ENCODE measurements at places on chromosomes 7 and 10.

DNA sequence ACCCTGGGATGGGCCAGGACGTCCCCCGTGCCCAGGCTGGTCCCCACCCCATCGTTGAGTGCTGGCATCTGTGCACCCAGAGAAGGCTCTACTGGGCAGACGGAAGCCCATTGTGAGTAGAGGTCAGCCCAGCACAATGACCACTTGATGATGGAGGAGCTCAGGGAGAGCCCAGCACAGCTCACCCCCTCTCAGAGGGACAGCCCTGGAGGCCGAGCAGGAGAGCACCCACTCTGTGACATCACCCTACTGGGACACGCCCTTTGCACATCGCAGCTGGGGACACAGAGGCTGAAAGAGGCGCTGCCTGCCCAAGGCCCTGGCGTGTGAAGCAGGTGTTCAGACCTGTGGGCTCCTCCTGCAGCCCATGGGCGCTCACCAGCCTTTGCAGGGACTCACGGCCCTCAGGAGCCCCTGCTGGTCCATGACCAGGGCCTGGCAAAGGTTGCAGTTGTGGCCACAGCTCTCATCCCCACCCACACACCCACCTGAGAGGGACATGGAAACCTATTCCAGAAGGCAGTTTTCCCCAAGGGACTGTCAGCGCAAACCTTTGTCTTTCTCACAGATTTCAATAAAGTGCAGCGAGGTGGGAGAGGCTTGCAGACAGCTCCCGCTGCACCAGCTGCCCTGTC, 67.2 kb upstream of the PPP2R2D start:
- DNase-seq: no peak

DNA sequence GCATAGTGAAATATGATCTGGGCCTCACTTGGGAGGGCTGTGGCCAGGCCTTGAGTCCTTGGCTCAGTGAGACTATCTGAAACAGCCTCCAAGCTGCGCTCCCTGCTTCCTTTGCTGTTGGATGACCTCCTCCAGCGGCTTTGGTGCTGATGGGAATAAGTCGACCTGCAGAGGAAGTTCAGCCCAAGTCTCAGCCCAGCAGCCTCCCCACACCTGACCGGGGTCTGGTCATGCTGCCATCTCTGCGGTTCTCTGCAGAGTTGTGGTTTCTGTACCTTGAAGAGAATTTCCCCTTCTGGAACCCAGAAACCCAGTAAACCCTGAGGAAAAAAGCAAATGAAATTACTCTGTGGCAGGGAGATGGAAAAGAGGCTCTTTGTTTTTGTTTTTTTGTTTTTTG, 4.6 kb upstream of the RBAK start:
- DNase-seq: peak; percentile 1

DNA sequence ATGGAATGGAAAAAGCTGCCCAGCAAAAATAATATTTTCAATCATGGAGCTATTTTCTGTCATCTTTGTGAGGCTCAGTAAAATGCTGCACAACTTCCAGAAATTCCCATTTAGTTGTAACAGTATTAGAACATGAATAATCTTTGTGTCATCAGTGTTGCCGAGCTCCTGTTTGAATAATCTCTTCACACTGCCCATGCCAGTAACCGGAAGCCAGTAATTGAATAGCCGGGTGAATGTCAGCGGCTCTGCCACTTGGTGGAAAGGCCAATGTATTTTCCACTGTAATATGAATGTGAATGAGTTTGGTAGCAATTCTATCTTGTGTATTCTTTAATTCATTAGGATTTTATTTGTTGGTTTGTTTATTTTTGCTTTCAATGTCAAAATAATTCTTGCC, 172.5 kb upstream of the INSYN2A start:
- DNase-seq: no peak

DNA sequence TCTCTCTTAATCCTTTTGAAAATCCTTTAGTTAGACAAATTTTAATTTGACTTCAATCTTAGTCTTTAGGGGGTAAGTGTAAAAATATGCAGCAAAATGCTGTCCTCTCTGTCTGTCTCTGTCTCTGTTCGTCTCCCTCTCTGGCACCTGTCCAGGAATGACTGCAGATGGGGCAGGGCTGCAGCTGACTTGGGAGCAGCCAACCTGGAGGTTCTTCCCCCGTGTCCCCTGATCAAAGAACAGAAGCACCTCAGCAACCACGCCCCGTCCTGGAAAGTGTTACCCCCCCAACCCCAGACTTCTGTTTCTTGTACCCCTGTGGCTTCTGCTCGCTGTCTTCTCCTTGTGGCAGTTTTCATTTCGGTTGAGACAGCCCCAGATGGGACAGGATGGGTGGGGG, 141.6 kb upstream of the NPS start:
- DNase-seq: no peak

DNA sequence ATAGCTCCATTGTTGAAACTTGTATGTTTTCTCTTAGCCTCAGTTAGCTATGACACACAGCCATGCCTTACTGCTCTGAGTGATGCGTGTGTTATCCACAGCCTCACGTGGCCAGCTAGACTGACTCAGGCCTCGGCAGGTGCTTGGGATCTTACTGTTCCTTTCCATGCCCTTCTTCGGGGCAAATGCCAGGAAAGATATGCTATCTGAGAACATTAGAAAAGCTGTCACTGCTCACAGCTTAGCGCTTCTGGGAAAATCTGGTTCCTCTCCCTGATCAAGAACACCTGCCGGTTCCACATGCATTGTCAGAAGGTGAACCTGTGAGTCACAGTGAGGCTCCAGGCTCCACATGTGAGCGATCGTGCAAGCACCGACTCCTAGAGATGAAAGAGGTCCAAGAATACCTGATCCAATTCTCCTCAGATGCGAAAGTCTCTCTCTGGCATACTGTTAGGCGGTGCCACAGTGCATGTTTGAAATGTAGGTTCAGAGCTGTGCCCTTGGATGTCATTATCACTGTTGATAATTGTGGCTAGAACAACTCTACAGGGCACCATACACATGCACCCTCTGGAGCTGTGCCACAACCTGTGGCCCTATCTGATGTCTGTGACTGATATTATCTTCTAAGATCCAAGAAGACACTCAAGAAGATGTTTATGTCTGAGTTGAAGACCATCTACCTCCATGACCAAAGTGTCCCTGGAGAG, 247.8 kb upstream of the IGFBP3 start:
- DNase-seq: no peak

GRCh38 chr10:43524434-43525247, 49.8 kb downstream of the ZNF239 start:
- no peak for DNase-seq

- no peak for DNase-seq
Measured at GRCh38 chr7:113083816-113084495, 2.7 kb downstream of the GPR85 start.

DNA sequence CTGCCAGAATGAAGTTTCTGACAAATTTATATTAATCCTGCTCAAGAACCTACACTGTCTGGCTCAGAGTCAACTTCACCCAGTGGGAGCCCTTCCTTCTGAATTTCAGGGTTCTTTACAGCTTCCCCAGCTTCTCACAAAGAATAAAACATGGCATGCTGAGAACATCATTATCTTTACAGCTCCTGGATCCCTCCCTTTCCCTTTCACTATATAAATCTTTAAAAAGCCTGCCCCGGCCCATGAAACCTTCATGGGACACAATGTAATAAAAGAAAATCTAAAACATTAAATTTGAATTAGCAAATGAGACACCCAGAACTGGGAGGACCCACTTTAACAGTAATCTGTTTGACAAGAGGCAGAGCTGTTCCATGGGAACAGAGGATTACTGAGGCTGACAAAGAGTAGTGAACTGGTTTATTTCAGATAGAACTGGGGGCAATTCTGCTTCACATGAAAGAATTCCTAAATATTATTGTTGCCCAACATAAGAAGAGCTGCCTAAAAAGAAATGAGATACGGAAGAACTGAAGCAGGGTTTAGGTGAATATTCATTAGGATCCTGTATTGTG, 222.8 kb downstream of the THSD7A start:
- DNase-seq: no peak

DNA sequence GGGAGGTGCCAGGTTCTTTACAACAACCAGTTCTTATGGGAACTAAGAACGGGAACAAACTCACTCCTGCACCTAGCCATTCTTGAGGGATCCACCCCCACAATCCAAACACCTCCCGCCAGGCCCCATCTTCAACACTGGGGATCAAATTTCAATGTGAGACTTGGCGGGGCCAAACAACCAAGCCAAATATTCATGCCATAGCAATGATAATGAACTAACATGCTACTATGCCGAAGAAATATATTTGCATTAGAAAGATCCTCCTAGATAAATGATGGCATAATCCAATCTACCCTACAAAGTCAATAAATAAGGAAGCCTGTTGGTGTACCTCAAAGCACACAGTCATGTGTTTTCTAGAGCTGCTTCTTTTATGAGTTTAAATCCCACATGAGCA, 57.6 kb downstream of the CCDC71L start:
- DNase-seq: no peak

GRCh38 chr10:45238896-45239295, 76.5 kb downstream of the OR13A1 start:
- DNase-seq: no peak

GRCh38 chr7:43954524-43955228, 28.4 kb downstream of the UBE2D4 start:
- peak; percentile 79 for DNase-seq

DNA sequence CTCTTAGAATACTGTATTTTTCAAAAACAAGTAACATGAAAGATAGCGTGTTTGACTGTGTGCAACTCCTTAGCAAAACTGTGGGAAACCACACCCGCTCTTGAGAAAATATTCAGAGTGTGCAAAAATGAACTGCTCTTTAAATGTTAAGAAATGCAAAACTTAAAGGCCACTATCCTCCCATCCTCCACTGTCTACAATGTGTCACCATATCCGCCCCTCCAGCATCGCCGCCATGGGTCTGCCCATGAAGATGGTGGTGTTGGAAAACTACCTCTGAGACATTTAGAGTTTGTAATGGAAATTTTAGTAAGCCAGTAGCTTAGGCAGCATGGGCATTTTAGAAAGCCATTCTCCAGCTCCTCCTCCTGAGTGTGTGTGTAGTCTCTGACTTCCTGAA, 20.1 kb upstream of the NMT2 start:
- DNase-seq: no peak

DNA sequence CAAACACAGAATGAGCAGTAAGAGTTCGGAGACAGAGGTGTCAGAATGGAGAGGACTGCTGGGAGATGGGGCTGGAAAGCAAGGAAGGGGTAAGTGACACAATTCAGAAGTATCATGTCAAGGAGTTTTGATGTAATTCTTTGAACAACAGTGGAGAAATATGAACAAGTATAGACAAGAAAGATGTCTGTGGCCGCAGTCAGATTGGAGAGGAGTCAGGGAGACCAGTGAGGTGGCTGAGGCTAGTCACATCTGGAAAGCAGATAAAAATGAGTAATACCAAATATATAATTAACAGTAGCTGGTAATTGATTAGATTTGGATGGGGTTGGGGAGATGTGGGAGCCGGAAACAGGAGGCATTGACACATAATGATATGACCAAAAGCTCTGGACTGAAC, 540.9 kb downstream of the SUGCT start:
- no peak for DNase-seq

GRCh38 chr7:1586126-1586826, 16.4 kb upstream of the PSMG3 start:
- no peak for DNase-seq

DNA sequence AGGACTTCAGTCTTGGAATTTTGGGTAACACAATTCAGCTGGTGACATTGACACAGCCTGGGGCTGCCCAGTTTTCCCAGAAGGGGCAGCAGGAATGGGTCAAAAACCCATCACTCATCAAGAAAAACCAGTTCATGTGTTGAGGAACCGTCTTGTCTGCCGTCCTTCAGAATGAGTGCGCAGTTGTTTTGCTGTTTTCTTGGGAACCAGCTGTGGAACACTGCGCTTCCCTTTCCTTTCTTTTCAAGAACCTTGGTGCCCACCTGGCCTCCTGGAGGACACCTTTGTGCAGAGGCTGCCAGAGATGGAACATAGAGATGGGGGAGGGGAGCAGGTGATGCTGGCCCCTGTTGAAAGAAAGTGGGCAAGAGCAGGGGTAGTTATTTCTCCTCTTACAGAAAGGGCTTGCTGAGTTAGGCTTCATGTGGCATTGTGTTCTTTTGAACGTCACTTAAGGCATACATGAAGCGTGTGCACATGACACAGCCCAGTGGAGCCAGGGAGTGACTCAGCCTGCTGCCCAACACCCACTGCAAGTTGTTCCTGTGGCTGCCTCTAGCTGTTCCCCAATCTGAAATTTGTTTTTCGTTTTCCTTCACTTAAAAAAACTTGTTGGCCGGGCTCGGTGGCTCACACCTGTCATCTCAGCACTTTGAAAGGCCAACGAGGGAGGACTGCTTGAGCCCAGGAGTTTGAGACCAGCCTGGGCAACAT, 87.4 kb upstream of the TNS3 start:
- no peak for DNase-seq

DNA sequence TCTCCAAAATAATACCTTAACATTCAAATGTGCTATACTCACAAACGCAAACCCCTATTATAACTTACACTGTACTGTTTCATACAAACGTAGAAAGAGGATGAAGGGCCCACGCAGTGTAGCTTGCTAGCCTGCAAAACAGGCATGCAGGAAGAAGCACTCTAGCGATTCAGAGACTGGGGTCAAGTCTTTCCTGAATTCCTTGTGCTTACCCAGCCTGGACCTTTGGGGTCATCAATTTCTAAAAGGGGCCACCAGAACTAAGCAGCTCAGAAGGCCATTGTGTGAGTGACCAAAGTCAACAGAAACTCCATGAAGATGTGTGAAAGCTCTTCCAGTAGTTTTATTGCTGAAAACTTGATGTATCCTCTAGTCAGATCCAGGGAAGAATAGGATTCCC, 111.9 kb downstream of the SVIL start:
- no peak for DNase-seq

DNA sequence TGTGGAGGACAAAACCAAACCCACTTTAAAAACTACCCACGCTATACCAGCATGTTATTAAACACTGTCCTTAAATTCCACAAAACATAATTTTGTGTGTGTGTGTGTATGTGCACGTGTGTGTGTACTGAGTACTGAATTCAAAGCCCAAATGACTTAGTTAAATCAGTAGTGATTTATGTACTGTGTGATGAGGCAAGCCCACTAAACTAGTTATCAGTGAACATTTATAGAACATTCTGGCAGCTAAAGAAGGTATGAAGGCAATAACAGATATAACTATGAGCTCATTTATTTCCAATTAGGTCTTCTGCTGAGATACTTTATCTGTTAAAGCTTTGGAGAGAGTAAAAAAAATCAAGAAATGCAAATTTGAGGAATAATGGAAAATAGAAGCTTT, 115.1 kb downstream of the CPED1 start:
- no peak for DNase-seq

GRCh38 chr7:34758111-34758601, 100.1 kb downstream of the NPSR1 start:
- DNase-seq: no peak

All from GM23338 (cell line).